ENCODE measurements at places on chromosomes 6 and 20.

- no peak for DNase-seq
Measured at GRCh38 chr6:39746795-39747194, 21.6 kb upstream of the KIF6 start.

DNA sequence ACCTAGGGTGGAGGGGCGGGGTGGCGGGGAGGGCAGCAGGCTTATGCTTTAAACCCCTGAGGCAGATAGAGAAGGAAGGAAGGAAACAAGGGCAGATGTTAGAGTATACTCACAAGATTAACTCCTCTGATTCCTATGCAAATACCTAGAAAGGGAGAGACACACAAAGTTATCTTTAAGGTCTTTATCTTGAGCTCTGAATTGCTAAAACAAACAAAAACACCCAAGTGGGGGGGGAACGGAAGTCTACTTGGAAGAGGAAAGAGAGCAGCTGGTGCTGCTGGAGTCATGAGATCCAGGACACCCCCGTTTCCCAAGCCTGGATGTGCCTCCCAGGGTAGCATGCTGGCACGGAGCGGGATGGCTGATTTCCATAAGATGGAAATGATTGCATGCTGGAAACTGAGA, 43.4 kb downstream of the PLAGL1 start:
- no peak for DNase-seq

GRCh38 chr6:34592208-34592952, 36.3 kb upstream of the SPDEF start:
- no peak for DNase-seq

DNA sequence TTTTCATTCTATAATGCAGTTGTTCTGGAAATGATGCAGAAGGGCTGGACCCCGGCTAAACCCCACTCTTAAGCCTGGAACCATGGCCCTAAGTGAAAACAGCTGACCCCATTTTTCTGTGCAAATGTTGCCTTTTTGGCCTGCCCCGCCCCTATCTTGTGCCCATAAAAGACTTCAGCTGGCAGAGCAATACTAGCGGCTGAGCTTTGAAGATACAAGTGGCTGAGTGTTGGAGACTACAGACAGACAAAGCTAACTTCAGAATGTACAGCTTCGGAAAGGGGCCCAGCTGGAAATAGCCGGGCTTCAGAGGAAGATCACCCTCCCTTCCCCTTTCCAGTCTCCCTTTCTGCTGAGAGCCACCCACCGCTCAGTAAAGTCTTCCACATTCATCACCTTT, 258.6 kb upstream of the SPTLC3 start:
- no peak for DNase-seq

GRCh38 chr20:46970937-46971630, 76.4 kb downstream of the EYA2 start:
- no peak for DNase-seq

DNA sequence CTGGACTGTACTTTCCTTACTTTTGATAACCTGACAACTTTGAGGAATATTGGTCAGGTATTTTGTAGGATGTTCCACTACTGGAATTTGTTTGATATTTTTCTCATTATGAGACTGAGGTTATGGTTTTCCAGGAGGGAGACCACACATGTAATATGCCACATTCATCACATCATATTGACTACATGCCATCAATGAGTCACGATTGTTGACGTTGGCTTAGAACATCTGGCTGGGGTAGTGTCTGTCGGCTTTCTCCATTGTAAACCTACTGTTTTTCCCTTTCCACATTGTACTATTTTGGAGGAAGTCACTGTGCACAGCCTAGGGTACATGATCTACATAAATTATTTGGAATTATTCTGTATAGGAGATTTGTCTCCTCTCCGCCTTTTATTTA, 1.4 kb upstream of the STX11 start:
- no peak for DNase-seq

- DNase-seq = no peak
Measured at GRCh38 chr6:163958646-163959045, 544.1 kb downstream of the QKI start.

GRCh38 chr20:49987015-49987867, 4.5 kb downstream of the SNAI1 start:
- DNase-seq = no peak

DNA sequence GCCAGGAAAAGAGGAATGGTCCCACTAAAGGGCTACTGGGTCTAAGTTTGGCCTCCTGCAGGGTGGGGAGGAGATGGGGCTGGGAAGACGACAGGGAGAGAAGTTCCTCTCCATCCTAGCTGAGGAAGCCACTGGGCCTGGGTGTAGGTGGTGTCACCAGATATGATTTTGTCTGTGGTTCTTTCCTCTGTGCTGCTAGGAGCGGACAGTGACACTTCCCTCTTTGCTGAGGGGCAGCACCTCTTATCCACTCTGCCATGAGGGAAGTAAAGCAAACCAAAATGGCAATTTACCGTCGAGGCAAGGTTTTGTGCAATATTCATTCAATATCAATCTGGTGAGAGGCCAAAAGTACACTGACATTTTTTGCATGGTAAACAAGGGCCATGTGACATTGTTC, 33.0 kb upstream of the NR2E1 start:
- DNase-seq = no peak

- peak; percentile 46 for DNase-seq
Measured at GRCh38 chr20:17995967-17996819, 27.4 kb downstream of the MGME1 start.

- DNase-seq = no peak
Measured at GRCh38 chr6:133758815-133759335, 130.0 kb upstream of the TCF21 start.

DNA sequence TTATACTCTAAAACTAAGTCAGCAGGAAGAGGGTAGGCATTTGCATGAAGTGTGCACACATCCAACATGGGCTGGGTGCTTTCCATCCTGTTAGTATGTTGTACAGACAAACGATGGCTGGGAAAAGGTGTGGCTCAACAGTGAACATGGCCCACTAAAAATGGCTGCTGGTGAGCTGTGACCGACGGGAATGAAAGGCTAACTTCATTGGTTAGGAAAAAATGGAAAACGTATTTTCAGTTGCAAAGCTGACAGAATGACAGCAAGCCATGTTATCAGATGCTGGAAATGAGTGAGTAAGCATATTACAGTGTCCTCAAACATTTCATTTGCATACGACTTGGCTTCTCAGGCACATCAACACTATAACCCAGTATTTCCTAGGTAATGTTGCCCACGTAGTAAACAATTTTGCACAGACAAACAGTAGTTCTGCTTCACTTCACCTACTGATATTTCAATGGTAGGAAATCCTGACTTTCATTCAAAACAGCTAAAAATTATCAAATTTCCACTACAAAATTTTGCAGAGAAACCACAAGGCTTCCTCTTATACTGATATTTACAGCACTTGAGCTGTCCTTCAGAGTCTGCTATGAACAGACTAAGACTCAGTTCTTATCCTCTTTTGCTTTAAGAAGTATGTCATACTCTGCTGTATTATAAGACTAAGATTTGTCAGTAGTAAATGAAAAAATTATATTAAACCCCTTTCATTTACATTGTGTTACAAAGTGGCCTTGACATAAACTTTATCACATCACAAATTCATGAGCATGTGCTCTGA, 98.9 kb downstream of the IRF4 start:
- peak; percentile 40 for DNase-seq

GRCh38 chr6:43021270-43022047, at the start of gene RRP36:
Gene RRP36, plus strand, starts transcription at chr6:43021623. Its CDS starts 32 bp downstream, at chr6:43021655.
- peak; percentile 64 for DNase-seq

DNA sequence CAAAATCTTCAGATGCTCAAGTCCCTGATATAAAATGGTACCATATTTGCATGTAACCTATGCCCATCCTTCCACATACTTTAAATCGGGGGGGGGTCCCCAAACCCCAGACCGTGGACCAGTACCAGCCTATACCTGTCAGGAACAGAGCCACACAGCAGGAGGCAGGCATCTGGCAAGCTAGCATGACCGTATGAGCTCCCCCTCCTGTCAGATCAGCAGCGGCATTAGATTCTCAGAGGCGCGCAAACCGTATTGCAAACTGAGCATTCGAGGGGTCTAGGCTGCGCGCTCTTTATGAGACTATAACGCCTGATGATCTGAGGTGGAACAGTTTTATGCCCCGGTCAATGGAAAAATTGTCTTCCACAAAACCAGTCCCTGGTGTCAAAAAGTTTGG, 30.7 kb downstream of the FGD2 start:
- DNase-seq = no peak

DNA sequence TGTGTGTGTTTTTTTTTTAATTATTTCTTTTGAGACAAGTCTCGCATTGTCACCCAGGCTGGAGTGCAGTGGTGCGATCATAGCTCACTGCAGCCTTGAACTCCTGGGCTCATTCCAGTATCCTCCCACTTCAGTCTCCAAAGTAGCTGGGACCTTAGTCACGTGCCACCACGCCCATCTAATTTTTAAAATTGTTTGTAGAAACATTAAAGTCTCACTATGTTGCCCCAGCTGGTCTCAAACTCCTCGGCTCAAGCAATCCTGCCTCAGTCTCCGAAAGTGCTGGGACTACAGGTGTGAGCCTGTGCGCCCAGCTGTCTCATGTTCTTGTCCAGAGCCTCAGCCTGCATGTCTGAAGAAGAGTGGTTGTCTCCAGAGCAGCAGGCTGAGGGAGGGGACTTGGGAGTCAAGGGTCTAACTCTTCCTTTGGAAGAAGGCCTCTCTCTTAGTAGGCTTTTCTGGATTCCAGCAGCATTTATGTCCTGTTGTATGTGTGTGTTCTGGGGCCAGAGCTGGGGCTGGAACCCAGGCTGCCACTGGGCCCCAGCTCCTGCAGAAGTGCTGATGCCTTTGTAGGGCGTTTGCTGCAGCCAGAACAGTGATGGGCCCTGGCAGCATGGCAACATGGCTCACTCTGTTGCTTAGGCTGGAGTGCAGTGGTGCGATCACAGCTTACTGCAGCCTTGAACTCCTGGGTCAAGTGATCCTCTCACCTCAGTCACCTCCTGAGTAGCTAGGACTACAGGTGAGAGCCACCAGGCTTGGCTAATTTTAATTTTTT, 5.4 kb downstream of the DNMT3B start:
- DNase-seq = no peak

- no peak for DNase-seq
Measured at GRCh38 chr6:135813401-135813800, 38.1 kb upstream of the PDE7B start.

GRCh38 chr6:100276311-100277057, 188.2 kb downstream of the SIM1 start:
- DNase-seq = no peak

DNA sequence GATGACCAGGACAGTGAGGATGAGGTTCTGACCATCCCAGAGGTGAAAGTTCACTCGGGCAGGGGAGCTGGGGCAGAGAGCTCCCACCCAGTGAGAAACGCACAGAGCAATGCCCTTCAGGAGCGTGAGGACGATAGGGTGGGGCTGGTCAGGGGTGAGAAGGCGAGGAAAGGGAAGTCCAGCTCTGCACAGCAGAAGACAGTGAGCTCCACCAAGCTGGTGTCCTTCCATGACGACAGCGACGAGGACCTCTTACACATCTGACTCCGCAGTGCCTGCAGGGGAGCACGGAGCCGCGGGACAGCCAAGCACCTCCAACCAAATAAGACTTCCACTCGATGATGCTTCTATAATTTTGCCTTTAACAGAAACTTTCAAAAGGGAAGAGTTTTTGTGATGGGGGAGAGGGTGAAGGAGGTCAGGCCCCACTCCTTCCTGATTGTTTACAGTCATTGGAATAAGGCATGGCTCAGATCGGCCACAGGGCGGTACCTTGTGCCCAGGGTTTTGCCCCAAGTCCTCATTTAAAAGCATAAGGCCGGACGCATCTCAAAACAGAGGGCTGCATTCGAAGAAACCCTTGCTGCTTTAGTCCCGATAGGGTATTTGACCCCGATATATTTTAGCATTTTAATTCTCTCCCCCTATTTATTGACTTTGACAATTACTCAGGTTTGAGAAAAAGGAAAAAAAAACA, 16.6 kb upstream of the SLC22A1 start:
- no peak for DNase-seq

DNA sequence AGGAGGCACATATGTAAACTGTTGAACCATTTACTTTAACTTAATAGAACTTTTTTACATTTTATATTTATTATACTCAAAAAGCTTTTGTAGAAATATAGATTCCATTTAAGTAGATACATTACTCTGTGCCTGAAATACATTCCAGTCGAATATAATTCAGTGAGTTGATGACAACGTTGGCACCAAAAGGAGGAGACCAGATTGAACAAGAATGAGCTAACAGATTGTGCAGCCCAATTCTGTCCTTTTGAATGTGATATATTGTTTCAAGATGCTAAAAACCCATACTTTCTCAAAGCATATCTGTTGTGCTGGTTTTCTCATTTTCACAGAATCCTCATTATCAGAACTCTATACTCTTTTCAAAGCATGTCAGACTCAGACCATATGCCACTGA, 147.4 kb upstream of the SIM1 start:
- no peak for DNase-seq

DNA sequence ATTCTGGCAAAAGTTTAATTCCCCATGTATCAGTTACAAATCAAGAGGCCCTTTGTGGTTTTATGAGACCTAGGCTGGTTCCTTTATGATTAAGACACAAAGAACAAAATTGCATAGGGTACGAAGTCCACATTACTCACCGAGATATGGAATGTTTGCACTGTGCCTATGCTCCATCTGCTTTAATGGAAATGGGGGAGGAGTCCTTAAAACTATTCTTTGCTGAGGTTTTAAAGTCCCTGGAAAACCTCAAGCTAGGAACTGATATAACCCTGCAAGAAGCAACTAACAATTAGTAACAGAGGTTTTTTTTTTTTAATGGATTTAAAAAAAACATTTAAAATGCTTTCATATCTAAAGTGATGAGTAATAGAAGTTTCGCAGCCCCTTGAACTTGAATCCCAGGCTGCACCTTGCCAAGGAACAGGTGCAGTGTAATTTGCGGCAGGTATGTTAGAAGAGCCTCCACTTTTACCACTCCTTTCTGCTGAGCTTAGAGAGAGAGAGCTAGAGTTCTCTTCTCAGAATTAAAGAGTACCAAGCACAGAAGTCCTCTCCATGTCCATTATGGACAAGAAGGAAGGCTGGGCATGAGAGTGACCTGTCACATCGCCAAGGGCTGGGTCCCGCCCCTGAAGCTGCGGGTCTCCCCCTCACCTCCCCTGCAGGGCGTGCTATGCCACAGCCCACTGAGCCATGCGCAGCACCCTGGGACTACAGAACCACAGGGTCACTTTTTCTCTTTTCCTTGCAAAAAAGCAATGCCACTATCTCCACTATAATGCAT, 2.3 kb downstream of the SERPINB1 start:
- DNase-seq = no peak

DNA sequence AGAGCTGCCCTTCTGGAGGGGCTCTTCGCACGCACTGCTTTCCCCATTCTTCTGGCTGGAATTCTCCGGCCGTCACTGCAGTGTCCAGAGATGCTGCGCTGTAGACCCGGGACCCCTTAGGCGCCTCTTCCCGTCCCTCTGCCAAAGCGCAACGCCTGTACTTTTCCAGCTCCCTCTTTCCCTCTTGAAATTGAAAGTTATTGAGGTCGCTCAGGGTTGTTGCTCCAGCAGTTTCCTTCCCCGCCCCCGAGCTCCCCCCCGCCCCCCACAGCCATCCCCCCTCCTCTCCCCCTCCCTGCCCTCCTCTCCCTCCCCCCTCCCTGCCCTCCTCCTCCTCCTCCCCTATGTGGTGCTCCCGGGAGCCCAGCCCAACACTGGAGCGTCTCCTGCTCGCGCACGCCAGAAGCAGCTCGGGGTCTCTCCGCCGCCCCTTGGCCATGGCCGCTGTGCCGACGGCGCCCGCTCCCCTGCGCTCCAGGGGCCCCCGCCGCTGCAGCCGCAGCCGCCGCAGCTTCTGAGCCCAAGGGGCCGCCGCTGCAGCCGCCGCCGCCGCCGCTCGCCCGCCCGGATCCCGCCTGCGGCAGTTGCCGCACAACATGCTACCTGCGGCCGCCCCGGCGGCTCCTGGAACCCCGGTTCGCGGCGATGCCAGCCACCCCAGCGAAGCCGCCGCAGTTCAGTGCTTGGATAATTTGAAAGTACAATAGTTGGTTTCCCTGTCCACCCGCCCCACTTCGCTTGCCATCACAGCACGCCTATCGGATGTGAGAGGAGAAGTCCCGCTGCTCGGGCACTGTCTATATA, at the start of gene RSPO3:
TSS of gene RSPO3 (plus strand) at position 374 of the 804 bp plus-strand sequence. CDS start 522 bp downstream, outside the sequence.
- DNase-seq = no peak
